ENCODE measurements at places on chromosomes 16 and 17.

DNA sequence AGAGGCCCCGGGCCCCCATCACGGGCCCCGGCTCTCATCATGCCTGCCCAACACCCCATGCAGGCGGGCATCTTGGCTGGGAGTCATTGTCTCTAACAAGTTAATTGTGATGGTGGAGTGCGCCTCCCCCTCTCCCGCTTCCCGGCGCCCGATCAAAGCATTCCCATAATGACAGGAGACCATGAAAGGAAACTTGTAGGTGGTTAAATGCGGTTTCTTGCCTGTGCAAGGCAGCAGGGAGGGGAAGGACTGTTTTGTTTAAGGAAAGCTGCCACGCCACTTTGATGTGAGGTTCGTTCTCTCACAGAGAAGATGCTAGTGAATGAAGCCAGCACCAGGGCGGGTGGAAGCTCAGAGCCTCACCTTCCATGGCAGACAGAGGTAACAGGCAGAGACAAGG is 45.4 kb downstream of the C16orf78 start:
- DNase-seq = no peak

DNA sequence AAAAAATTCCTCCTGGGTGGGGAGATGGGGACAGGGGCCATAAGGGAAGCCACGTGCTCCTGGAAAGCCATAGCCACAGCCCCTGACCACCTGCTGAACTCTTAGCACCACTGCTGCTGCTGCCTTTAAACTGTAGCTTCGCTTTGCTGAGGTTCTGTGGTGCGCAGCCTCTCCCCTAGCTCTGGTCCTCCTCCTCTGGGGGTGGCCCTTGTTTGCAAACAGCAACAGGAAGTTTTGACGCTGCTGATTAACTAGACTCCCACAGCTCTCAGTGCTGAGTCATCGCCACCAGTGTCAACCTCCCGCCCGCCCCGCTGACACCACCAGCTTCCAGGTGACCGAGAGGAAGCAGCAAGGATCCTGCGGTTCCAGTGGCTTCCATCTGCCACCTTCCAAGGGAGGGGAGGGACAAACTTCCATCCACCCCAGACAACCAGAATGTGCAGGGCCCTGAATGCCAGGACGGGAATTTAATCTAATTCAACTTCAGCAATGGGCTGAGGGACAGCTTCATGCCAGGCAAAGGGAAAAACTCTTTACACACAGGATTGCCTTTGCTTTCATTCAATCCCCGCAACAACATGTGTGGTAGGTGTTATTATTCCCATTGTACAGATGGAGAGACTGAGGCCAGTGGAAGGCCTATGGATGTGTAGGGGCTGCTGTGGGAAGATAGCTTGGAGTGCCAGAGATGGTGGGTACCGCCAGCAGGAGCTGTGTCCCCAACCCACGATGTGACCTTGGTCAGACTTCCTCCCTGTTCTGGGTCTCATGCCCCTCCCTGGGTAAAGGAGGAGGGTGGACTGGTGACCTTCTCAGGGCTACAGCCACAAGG is 8.1 kb upstream of the KIFC3 start:
- peak; percentile 68 for DNase-seq

GRCh38 chr16:69115837-69116236 is 10.4 kb downstream of the HAS3 start:
- no peak for DNase-seq

DNA sequence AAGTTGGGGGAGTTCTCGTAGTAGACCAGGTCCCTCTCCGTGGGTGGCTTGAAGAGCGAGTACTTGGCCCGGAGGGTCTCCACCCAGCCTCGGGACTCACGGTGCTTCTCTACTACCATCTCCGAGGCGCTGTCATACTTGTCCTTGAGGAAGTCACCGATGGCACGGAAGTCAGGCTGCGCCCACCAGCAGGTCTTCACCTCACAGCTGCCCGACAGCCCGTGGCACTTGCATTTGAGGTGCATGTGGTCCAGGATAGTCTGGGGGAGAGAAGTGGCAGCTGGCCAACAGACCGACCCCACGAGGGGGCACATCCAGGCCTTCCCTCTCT is 50.0 kb downstream of the WNT3 start:
- no peak for DNase-seq

- peak; percentile 51 for DNase-seq
Observed at GRCh38 chr16:12321311-12321842, 344.8 kb downstream of the SNX29 start.
